ENCODE measurements at places on chromosomes 1 and 21.

- DNase-seq: no peak
Measured at GRCh38 chr1:162498496-162498810, 835 bp downstream of the UHMK1 start.

- DNase-seq: no peak
Measured at GRCh38 chr1:82979593-82980236, 1019.2 kb downstream of the TTLL7 start.

- no peak for DNase-seq
Measured at GRCh38 chr1:112402682-112403643, 6.9 kb downstream of the CTTNBP2NL start.

DNA sequence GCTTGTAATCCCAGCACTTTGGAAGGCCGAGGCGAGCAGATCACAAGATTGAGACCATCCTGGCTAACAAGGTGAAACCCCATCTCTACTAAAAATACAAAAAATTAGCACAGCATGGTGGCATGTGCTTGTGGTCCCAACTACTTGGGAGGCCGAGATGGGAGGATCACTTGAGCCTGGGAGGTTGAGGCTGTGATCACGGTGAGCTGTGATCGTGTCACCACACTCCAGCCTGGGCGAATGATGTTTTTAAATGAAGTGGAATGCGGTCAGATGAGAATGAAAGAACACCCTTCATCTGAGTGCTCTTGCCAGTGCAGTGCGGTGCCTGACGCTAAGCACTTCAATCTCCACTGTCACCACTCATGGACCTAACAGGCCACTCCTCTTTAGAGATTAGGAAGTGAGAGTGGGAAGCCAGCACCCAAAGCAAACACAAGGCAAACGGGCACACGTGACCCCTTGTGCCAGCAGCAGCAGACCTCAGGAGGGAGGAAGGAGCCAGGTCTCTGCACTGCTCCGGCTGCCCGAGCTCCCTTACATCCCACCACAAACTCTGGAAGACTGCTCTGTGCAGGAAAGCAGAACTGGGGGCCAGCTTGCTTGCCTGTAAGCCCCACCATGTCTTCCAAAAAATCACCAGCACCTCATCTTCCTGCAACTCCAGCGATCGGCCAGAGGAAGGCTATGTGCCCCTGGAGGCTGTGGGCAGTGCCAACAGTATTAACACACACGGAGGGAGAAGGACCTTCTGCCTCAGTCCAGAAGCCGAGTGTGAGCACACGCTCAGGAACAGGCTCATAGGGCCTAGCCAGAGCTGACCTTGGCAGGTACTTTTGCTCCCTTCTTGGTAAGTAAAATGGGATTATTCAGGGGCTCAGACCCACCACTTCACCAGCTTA lies 9.7 kb downstream of the CTNNBIP1 start:
- peak; percentile 80 for DNase-seq

DNA sequence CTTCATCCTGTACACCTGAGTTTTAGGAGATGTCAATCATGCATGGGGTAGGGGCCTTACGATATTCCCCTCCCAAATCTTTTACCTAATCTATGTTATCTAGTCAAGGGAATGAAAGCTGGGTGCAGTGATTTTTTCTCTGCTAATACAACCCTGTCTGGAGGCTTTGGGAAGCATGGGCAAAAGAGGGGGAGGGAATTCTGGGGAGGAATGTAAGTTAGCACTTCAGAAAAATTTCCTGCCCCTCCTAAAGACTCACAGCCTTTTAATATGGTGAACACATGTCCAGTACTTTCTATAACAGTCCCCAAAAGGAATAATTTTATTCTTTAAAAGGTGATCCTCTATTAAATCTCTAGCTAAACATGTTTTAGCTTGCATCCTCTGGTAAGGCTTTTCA lies 25.6 kb upstream of the PRELP start:
- DNase-seq: no peak

GRCh38 chr1:233442026-233442780 lies 114.7 kb downstream of the MAP3K21 start:
- DNase-seq: no peak

DNA sequence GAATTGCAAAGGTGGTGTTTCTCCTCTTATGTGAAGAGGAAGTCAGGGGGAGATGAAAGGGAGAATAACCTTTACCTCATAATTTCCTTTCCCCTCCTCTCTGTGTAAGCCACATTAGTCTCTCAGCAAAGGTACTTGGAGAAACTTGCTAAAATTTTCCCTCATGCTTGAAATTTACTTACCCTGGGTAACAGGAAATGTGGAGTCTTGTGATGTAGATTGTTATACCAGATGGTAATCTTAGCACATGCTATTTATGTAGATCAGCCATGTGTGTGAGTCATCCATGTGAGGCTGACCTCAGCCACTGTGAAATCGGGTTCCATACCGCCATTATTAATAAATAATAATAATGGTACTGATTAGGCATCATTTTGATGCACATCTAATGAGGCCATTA lies 128.4 kb downstream of the TGFB2 start:
- DNase-seq: no peak

GRCh38 chr1:210700083-210700482 lies 371.4 kb downstream of the HHAT start:
- DNase-seq: no peak

GRCh38 chr1:155759966-155760630 lies 71.2 kb downstream of the DAP3 start:
- DNase-seq: no peak

DNA sequence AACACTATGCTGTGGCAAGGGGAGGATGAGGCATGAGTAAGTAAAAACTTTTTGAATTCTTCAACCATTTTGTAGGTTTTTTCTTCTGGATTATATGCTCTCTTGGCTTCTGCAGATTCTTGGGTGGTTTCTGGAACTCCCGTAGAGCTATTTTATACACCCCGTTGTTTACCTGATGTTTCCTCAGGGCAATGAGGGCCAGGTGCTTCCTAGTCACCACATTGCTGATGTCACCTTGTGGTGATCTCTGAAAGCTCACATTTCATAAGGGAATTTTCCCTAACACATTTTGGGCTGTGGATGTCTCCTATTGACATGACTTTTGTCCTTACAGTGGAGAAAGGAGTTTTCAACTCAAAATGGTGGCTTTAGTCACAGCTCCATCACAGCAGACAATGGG lies 356.6 kb downstream of the PLA2G4A start:
- no peak for DNase-seq

- no peak for DNase-seq
Measured at GRCh38 chr1:118920124-118920717, 67.9 kb downstream of the TBX15 start.

DNA sequence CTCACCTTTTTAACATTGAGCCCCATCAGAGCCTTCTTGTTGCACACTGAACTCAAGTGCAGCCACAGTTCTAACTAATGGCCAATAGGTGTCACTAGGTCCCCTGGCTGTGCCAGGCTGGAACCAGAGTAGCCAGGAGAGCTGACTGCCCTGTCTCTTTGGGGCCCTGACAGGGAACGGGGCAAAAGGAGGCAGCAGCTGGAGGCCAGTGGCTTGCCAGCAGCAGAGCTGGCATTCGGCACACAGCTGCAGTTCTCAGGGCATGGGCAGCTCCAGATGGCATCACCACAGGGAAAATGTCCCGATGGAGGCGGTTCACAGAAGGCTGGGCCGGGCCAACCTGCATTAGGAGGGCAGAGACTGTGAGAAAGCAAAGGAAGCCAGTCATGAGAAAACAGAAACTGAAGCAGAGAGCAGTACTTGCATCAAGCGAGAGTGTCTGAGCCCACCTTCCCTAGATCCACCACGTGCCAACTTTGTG lies 188.6 kb downstream of the FCRL5 start:
- DNase-seq: peak; percentile 62

GRCh38 chr1:207887542-207888201 lies 23.3 kb downstream of the CD34 start:
- DNase-seq: no peak

GRCh38 chr1:67133177-67133576 lies 1.6 kb downstream of the C1orf141 start:
- no peak for DNase-seq

- DNase-seq: no peak
Measured at GRCh38 chr21:44643741-44644310, 2.4 kb upstream of the KRTAP10-11 start.

DNA sequence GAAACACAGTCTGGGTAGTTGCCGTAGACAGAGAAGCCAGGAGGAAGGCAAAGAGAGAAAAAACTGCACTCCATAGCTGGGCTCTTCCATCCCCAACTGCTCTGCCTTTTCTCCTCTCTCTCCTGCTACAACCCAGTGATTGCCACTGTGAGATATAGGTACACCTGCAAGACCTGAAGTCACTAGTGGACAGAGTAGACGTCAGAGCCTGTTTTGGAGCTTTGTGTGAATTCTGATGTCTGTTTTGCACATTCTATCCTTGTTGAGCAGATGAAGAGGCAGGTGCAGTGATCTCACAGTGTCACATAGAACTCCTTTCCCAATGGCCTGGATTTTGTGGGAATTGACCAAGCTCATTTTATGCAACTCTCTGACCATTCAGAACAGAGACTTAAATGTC lies 2.2 kb downstream of the HAO2 start:
- DNase-seq: no peak

- no peak for DNase-seq
Measured at GRCh38 chr1:25867210-25867991, 8.1 kb downstream of the PAQR7 start.

- DNase-seq: peak; percentile 57
Measured at GRCh38 chr1:65001231-65001792, 35.0 kb upstream of the JAK1 start.

DNA sequence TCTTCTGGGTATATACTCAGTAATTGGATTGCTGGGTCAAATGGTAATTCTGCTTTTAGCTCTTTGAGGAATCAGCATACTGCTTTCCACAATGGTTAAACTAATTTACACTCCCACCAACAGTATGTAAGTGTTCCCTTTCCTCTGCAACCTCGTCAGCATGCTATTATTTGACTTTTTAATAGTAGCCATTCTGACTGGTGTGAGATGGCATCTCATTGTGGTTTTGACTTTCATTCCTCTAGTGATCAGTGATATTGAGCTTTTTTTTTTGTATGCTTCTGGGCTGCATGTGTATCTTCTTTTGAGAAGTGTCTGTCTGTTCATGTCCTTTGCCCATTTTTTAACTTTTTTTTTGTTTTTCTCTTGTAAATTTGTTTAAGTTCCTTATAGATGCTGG lies 279.4 kb downstream of the PTGER3 start:
- DNase-seq: no peak

- no peak for DNase-seq
Measured at GRCh38 chr1:62370594-62370993, 51.4 kb upstream of the KANK4 start.

DNA sequence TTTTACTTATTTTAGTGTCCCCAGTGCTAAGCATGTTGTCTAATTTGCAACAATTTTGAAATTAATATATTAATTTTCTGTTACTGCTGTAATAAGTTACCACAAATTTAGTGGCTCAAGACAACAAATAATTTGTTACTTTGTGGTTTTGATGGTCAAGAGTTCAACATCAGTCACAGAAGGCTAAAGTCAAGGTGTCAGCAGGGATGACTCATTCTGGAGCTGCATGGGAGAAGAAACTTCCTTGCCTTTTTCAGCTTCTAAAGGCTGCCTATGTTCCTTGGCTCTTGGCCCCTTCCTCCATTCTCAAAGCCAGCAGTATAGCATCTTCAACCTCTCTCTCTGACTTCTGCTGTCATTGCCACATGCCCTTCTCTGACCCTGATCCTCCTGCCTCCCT lies 271.8 kb downstream of the HLX start:
- DNase-seq: no peak

GRCh38 chr1:67332653-67333529 lies 25.2 kb downstream of the IL12RB2 start:
- DNase-seq: no peak

GRCh38 chr1:7471836-7472235 lies 299.3 kb upstream of the VAMP3 start:
- DNase-seq: no peak

- DNase-seq: no peak
Measured at GRCh38 chr1:229554886-229555621, 3.5 kb downstream of the ABCB10 start.

DNA sequence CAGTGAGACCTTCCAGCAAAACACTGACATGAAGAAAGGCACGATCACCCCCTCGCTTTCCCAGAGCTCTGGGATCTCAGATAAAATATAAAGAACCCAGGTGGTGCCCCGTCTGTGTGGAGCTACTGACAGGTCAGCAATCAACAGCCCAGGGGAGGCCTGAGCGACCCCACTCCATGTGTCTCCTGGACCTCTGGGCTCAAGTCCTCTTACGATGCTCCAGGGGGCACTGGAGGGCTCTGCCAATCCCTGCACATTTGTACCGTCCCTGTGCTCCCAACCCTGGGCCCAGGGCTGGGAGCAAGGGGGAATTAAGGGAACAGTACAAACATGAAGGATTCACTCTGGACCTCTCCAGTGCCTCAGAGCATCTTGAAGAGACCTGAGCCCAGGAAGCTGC lies 12.5 kb downstream of the S100A7A start:
- no peak for DNase-seq

DNA sequence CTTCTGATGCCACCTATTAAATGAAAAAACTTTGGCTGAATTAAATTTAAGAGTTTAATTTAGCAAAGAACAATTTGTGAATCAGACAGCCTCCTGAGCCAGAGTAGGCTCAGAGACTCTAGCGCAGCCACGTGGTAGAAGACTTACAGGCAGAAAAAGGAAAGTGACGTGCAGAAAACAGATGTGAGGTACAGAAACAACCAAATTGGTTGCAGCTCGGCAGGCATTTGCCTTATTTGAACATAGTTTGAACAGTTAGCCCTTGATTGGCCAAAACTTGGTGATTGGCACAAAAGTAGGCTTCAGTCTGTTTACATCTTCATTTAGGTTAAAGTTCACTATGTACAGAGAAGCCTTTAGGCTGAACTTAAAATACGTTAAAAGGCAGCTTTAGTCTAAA lies 22.9 kb downstream of the TCP10L start:
- no peak for DNase-seq

Measured in Peyer's patch (tissue), 4 donors.